Activated T-cell treated with anti-CD3 and anti-CD28 coated beads for 24 hours (primary cell): ENCODE measurements at places on chromosomes 1 and 21.

DNA sequence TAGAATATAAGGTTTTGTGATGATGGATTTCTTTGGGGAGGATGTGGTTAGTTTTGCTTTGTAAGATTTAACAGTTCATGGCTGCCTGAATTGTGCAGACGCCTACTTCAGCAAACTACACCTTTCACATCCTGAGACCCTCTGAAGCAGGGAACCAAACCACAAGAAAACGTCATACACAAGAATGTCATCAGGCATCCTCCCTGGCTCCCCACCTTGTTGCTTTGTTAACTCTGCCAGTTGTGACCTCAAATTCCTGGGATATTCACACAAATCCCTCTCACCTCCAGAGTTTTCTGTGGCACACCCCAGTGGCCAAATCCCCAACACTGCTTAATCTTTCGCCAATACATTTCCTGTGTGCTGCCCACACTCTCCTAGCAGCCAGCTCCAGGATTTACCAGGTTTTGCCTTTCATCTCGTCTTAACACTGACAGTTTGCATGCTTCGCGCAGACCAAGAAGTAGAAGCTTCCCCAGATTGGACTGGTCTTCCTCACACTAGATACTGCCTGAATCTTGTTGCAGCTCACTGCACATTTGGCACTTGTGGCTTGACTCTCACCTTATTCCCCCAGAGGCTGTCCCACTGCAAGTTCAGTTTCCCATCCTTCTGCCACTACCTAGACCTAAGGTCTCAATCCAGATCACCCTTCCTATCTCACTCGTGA lies 51.1 kb upstream of the CTTNBP2NL start:
- no peak for DNase-seq

DNA sequence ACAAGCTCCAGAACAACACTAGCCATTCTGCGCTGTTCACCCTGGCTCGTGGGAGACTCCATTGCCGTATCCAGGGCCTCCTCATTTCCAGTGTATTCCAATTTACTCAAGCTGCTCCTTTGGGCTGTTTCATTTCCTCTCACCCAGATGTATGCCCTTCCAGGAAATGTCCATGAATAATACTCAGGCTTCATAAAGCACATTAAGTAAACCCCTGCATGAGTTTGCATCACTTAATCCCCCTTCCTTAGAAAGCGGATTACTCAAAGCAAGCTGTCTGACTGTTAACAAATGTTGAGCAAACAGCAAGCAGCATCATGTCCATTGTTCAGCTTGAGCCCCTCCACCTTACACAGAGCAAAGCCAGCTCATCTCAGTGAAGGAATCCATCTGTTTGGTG lies 403.6 kb upstream of the PBX1 start:
- DNase-seq: no peak

- no peak for DNase-seq
These were observed 84.9 kb downstream of the ITPKB start for GRCh38 chr1:226654046-226654667.

DNA sequence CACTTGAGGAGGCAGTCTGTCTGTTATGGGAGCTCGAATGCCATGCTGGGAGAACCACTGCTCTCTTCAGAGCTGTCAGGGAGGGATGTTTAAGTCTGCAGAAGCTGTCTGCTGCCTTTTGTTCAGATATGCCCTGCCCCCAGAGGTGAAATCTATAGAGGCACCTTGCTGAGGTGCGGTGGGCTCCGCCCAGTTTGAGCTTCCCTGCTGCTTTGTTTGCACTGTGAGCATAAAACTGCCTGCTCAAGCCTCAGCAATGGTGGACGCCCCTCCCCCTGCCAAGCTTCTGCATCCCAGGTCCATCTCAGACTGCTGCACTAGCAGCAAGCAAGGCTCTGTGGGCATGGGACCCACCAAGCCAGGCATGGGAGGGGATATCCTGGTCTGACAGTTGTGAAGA lies 247.5 kb downstream of the LMX1A start:
- DNase-seq: no peak

DNA sequence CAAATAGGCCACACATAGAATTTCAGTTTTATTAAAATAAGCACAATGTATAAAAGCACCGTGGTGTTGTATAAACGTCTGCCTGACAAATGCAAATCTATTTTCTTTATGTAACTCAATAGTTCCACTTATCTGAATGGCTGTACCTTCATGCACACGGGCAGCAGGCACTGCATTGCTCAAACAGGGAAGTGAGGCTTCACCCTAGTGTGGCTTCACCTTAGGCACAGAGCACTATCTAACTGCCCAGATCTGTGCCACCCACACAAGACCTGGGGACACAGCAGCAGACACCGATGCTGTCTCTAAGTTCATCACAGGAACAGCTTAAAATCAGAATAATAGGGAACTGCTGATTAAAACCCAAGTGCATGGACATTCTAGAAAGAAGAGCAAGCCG lies 6.0 kb upstream of the KNCN start:
- DNase-seq: no peak

DNA sequence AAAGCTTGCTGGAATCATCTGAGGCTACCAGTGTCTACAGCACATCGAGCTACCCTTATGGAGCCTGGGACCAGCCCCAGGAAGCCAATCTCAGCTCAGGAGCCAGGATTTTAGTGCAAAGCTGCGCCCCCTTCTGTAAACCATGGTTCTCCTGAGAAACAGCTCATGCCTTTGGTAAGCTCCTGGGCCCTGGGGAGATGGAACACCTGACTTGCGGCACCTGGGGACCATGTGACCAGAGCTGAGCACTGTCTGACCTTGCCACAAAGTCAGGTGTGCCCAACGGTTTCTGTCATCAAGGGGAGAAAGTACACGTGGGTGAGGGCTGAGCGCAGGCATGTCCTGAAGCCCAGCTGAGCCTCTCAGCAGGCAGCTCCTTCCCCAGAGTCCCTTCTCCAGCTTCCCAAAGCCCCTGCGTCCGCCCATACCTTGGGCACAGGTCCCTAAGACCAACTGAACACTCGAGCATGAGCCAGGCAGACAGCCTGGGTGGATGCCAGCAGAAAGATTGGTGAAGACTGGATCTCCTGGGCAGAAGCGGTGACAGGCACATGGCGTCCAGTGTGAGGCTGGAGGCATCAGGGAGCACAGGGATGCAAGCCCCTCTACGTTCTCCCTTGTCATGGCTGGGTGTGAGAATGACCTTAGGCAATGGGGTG lies 57.9 kb upstream of the TENT5B start:
- no peak for DNase-seq

DNA sequence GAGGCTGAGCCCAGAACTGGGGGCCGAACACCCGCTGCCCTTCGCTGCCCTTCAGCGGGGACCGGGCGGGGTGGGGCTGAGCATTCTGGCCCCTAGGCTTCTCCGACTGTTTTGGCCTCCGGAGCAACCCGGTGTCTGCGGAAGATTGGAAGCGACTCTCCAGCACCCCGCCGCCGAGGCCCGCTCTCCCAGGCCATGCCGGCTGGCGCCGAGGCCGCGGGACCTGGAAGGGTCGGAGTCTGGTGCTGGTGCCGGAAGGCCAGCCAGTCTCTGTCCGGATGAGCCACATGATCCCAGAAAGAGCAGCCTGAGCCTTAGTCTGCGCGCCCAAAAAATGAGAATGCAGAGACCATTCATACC lies 272.0 kb downstream of the FOXD2 start:
- no peak for DNase-seq

- DNase-seq: no peak
These were observed 1.1 kb downstream of the TRIM58 start for GRCh38 chr1:247857985-247858619.

DNA sequence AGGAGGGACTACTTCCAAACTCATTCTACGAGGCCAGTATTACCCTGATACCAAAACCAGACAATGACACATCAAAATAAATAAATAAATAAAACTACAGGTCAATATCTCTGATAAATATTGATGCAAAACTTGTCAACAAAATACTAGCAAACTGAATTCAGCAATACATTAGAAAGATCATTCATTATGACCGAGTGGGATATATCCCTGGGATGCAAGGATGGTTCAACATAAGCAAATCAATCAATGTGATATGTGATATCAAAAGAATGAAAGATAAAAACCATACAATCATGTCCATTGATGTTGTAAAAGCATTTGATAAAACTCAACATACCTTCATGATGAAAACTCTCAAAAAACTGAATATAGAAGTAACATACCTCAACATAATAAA lies 36.7 kb downstream of the NME7 start:
- no peak for DNase-seq

GRCh38 chr1:119467219-119467618 lies 39.8 kb upstream of the HSD3B1 start:
- DNase-seq: no peak

- DNase-seq: peak; percentile 32
These were observed 43.5 kb downstream of the CHIA start for GRCh38 chr1:111334169-111334568.

DNA sequence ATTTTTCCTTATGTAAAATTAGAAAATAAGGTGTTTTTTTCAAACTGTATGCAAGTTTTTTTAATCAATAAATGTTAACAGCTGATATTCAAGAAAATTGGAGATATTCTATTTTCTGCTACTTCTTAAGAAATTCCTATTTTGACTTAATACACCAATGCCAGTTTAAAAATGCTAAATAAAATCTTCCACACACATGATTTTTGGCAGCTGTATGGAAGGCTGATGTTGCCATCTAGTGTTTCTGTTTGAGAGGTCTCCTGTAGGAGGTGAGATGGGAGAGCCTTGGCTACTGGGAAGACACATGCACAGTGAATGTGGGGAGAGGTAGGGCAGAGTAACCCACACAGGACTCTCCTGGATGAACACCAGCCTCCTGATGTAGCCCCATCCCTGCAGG lies 29.2 kb upstream of the OR2B11 start:
- DNase-seq: peak; percentile 19

DNA sequence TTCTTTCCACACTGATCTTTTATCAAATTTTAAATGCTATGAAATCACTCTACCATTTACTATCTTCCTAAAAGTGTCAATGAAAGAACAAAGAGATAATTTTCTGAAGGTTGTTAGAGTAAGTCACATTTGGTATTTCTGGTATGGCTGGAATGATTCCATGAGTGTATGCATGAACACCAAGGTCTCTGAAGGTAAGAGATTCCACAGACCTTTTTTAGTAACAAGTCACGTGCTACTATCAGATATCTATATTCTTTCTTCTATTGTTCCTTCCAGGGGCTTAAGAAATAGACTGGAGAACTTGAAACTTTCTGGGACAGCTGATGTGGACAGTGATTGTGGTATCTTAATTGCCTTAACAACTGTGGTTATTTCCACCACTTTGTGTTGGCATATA lies 265.0 kb downstream of the SDCCAG8 start:
- DNase-seq: no peak

GRCh38 chr1:154745750-154746425 lies 124.2 kb downstream of the KCNN3 start:
- no peak for DNase-seq

GRCh38 chr21:31198575-31198974 lies 145.5 kb downstream of the TIAM1 start:
- no peak for DNase-seq

DNA sequence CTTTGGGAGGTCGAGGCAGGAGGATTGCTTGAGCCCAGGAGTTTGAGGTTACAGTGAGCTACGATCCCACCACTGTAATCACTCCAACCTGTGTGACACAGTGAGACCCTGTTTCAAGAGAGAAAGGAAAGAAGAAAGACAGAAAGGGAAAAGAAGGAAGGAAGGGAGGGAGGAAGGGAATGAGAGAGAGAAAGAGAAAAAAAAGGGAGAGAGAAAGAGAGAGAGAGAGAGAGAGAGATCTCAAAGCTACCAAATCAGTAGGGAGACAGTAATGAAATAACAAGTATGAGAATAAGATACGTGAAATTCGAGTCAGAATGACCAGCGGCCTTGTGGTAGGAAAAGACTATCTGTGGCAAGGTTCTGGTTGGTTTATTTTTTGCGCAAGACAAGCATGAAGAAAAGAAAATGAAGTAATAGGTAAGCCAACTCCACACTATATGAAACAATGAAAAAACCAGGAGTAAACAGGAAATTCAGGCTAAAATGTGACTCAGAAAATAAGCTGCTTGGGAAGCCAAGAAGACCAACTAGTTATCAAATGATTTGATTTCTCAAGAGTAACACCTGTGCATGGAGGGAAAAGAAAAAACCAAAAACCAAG lies 8.9 kb downstream of the MTF1 start:
- DNase-seq: no peak

- no peak for DNase-seq
These were observed 113.9 kb upstream of the DPT start for GRCh38 chr1:168842916-168843315.

DNA sequence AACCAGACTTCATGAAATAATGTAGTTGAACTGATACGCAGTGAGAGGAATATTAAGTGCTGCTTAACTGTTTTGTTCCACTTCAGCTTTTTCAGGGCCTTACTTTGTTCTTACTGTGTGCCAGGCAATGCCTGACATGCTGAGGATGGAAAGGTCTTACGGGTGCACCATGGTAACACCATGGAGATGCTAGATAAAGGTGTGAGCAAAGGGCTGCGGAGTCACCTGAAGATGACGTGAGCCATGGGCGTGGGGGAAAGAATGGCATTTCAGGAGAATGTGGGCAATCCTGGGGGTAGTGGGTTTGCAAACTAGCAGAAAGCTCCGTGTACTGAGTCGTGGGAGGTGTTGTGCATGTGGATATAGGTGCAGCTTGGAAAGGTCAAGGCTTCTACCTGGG lies 27.3 kb downstream of the MAN1C1 start:
- no peak for DNase-seq

GRCh38 chr1:208951908-208952307 lies 631.6 kb upstream of the CAMK1G start:
- no peak for DNase-seq

DNA sequence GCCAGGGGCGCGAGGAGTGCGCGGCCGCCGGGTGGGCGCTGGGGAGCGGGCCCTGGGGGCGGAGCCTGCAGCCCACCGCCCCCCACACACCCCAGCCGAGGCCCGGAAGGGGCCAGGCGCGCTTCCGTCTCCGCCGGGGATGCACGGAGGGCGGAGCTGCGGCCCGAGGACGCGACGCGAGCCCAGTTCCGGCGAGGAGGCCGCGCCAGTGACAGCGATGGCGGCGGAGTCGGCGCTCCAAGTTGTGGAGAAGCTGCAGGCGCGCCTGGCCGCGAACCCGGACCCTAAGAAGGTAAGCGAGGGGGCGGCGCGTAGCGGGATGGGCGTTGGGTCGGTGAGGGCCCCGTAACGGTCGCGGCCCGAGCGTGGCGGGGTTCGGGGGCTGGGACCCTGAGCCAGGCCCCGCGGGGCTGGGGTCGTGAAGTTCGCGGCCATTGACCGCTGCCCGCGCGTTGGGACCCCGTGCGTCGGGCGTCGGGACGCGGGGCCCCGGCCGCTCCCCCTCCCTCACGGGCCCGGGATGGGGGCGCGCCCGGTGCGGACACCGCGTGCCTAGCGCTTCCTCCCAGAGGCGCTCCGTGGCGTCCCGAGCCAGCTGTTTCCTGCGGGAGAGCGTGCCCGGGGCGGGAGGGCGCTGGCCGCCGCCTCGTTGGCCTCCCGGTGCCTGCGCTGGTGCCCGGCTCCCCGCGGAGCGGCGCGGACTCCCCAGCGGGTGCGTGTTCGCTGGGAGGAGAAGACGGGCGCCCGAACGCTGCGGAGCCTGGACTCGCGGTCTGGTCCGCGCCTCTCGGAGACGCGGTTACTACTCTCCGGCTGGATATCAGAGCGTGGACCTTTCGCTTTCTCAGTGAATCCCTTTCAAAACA lies at the start of gene ELOA:
TSS of gene ELOA (plus strand) at position 185 of the 866 bp plus-strand sequence. CDS start at position 218, 33 bp downstream.
- peak; percentile 72 for DNase-seq
